RCC 7860 (cell line): ENCODE measurements at places on chromosomes 7 and 10.

DNA sequence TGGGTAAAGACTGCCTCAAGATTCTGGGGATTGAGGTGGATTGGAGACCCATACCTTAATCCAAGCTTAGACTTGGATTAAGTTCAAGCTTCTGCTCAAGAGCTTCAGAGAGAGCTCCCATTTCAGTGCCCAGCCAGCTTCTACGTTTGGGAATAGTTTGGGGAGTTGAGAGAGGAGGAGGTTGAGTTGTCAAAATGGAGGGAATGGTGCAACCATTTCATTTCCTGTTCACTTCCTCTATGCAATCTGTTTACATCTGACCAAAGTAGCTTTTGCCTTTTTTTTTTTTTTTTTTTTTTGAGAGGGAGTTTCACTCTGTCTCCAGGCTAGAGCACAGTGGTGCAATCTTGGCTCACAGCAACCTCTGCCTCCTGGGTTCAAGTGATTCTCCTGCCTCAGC, 65.8 kb downstream of the ENTPD1 start:
- no peak for DNase-seq

GRCh38 chr10:29772403-29772802, 137.6 kb upstream of the SVIL start:
- DNase-seq: no peak

GRCh38 chr7:50069613-50070012, 23.4 kb downstream of the ZPBP start:
- DNase-seq: no peak

GRCh38 chr7:44678471-44679179, 70.0 kb upstream of the ZMIZ2 start:
- DNase-seq: no peak

DNA sequence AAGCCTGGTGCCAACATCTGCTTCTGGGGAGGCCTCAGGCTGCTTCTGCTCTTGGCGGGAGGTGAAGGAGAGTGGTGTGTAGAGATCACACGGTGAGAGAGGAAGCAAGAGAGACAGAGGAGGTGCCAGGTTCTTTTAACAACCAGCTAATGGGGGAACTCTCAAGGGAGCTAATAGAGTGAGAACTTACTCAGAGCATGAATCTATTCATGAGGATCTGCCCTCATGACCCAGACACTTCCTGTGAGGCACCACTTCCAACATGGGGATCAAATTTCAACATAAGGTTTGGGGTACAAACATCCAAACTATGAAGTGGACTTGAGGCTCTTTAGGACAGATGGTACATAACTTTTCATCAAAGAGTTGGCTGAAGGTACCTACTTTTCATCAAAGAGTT, 5.1 kb upstream of the ZNF32 start:
- DNase-seq: no peak

- DNase-seq: no peak
These were observed 41.6 kb downstream of the PDSS1 start for GRCh38 chr10:26739071-26739631.

- DNase-seq: no peak
These were observed 10.5 kb downstream of the PLXDC2 start for GRCh38 chr10:19826712-19827111.
